Activated CD4-positive, alpha-beta T cell treated with anti-CD3 and anti-CD28 coated beads for 24 hours (primary cell): ENCODE measurements at places on chromosomes 7 and 10.

GRCh38 chr10:52465202-52465601 is 151.1 kb downstream of the DKK1 start:
- DNase-seq = no peak

DNA sequence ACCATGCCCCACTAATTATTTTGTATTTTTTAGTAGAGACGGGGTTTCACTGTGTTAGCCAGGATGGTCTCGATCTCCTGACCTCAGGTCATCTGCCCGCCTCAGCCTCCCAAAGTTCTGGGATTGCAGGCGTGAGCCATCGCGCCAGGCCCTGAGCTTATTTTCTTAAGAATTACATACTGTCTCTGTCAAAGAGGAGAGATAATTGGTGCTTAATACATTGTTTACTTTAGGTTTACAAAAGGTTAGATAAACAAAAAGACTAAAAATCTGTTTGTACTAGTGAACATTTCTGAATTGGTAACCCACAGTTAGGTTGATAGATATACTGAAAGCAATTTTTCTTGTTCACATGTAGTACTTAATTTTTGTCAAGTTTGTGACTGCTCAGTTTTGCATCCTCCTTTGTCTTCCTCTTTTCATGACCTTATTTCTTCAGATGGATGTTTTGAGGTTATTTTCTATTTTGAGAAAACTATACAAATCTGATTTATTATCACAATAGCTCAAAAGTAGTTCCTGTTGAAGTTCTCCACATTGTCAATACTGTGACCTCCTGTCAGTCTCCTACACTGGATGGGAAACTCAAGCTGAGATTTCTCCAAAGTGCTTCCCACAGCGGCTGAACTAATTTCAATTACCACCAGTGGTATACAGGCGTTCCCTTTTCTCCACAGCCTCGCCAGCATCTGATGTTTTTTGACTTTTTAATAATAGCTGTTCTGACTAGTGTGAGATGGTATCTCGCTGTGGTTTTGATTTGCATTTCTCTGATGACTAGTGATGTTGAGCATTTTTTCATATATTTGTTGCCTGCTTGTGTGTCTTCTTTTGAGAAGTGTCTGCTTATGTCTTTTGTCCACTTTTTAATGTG is 22.5 kb downstream of the HHEX start:
- DNase-seq = no peak

GRCh38 chr7:150949564-150949963 is 28.6 kb downstream of the KCNH2 start:
- DNase-seq = no peak

DNA sequence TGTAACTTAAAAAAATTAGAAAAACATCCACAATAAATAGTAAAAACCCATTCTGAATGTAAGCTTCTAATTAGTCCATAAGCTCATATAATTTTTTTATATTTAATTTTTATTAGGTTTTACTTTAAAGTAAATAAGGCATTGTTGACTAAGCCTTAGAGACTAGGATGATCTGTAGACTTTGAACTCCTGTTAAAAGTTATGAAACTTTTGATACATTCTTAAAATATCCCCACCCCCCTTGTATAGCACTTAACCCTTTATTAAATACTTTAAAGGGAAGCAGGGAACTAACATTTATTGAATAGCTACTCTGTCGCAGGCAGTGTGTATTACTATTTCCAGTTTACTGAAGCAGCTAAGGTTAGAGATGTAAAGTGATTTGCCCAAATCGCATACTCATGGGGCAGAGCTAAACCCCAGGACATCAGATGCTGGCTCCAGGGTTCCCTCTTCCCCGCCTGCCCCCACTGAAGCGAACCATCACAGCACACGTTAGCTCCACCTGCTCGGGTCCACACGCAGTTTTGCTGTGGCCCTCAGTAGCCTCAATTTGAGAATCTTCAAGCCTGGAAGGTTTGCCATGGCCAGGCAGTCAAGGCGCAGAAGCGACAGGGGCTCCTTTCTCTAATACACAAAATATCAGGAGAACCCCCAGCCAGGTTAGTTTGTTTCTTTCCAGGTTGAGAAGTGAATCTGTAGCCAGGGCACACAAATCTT is 762 bp downstream of the PON1 start:
- DNase-seq = no peak

DNA sequence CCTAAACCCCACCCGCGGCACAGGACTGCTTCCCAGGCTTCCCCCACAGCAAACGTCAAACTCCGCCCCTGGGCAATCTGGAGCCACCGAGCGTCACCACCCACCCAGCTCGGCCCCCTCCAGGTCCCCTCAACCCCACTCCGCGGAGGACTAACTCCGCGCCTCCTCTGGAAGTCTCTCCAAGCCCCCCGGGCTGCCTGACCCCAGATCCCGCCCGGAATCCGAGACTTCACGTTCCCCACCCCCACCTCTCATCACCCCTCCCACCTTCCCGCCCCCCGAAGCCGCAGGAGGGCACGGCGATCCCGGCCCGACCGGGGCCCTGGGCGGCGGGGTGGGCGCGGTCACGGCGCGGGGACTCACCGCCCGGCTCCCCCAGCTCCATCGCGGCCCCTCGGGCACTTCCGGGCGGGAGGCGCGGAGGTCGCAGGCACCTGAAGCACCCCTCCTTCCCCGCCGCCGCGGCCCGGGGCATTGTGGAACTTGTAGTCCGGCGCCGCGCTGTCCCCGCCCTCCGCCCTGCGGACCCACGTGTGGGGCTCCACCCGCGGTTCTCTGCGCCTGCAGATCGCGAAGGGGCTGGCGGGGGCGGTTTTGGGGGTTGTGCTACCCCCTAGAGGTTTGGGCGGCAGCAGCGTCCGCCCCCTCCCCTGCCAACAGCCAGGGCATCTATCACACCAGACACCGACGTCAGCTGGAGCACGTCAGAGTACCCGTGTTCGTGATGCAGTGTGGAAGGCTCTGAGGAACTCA is at the start of gene TMUB1:
TSS of gene TMUB1 (minus strand) at position 423 of the 753 bp plus-strand sequence. CDS start 930 bp downstream, outside the sequence.
- peak; percentile 71 for DNase-seq

DNA sequence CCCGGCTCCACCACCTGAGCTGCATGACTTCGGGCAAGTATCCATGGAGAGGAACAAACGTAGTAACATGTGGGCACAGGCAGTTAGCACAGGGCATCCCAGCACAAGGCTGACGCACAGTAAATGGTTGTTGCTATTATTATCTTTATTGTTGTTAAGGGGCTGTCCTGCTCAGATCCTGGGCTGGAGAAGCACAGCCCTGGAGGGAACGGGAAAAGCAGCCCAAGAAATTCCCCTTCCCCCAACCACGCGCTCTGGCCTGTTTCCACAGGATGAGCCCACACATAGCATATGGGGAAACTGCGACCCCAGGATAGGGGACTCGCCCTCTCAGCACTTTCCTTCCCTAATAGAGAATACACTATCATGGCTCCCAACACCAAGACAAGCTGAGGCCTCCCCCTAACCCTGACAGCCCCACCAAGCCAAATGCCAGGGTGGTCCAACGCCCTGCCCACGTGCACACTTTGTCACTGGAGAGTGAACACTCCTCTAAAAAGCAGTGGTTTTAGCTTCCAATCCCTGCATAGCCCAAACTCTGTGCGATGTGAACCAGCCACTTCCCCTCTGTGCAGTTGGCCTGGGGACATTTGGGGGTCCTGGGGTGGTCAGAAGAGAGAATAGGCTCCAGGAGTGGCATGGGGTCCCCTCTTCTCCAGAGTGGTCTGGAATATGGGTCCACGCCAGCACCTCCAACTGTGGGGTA is 11.0 kb downstream of the PSD start:
- DNase-seq = no peak

DNA sequence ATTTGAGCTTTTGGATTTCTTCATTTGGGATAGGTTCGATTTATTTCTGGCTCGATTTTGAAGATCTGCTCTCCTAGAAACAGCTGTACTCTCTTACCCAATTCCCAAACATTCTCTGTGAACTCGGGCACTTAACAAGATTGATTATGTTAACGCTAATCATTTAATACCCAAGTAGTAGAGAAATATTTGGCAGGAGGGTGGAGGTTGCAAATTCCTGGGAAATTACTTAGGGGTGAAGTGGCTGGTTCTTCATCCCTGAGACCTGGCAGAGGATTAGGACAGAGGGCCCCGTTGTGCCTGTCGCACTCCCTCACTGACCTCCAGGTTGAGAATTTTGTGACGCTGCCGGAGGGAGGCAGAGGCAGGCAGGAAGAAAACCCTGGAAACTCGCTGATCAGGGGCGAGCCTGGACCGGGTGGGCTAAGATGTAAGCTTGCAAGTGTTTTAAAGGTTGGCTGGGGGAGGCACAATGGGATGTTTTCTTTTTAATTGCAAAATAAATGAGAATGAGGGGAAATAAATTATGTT is 182.6 kb downstream of the TCF7L2 start:
- no peak for DNase-seq

GRCh38 chr7:143924851-143925250 is 10.2 kb upstream of the OR2F2 start:
- no peak for DNase-seq

- no peak for DNase-seq
Observed at GRCh38 chr7:19113855-19114550, 3.4 kb downstream of the TWIST1 start.

GRCh38 chr7:104820836-104821535 is 193.0 kb upstream of the KMT2E start:
- DNase-seq = no peak

- DNase-seq = no peak
Observed at GRCh38 chr7:100965045-100965722, 4.2 kb upstream of the MUC12 start.

DNA sequence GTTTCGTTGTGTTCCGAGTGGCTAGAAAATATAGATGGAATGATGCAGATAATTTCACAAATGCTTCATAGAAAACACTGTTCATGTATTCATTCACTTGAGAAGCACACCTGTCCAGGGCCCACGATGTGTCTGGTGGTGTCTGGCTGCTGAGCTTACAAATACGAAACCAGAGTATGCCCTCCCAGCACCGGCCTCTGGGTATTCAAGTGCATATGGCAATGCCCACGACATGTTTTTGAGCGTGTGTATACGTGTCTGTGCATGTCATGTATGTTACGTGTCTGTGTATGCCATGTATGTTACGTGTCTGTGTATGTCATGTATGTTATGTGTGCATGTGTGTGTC is 37.9 kb downstream of the IL2RA start:
- DNase-seq = no peak

GRCh38 chr7:70456719-70457118 is 675.2 kb upstream of the GALNT17 start:
- DNase-seq = no peak

DNA sequence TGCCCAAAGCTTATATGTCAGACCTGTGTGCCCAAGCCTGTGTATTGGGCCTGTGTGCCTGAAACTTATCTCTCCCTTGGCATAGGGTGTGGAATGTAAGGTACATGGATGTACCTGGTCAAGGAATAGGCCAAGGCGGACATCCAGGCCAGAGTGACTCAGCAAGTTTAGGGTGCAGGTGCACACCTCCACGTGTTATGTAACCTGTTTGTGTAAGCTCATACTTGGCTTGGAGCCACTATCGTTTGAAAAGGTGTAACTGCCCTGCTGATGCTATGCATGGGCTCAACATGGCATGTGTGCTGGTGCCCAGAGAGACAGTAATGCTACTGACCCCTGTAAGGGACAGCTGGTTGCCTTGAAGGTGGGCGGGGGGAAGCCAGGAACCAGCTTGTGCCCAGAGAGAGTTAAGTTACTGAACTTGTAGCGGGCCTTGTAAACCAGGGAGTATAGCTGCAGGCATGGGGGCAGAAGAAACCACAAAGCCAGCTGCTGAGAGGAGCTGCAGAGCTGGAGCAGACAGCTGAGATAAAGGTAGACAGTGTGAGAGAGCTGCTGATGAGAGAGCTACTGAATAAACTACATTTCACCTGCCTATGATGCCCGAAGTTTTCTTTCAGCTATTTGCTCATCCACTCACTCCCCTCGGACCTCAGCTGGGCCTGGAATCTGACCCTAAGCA is 656.4 kb upstream of the ZWINT start:
- DNase-seq = no peak

GRCh38 chr10:43599333-43599732 is 6.9 kb upstream of the ZNF485 start:
- DNase-seq = no peak

- no peak for DNase-seq
Observed at GRCh38 chr7:66727058-66727457, 13.5 kb upstream of the RABGEF1 start.

DNA sequence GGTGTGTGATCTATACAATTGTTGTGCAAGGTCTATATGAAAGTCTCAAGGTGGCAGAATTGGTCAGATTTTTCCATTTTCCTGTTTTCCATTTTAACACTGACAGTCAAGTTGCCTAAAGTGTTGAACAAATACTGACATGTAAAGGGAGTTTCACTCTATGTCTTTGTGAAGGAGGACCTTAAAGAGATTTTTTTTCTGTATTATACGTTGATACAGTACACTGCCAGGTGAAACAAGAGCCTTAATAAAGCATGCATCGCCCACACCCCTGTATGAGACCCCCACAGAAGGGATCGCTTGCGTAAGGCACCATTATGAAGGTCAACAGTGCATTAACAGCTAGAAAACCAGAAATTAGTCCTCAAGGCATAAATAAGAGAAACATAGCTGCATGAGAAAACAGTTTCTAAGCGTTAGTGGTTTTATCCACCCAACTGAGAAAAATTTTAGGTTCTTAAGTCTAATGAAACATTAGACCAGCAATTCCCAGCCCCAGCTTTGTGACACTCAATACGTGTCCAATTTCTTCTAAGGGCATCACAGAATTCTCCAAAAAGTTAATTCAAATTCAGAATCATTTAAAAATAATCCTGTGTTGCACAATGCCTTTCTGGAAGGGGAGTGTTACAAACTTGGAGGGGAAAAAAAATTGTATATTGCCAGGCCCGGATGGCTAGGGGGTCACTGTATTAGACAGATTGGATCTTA is 6.9 kb downstream of the KLF6 start:
- DNase-seq = no peak

- DNase-seq = no peak
Observed at GRCh38 chr7:98982686-98983085, 104.4 kb downstream of the TRRAP start.

- no peak for DNase-seq
Observed at GRCh38 chr10:49500412-49500811, 38.5 kb downstream of the ERCC6 start.

DNA sequence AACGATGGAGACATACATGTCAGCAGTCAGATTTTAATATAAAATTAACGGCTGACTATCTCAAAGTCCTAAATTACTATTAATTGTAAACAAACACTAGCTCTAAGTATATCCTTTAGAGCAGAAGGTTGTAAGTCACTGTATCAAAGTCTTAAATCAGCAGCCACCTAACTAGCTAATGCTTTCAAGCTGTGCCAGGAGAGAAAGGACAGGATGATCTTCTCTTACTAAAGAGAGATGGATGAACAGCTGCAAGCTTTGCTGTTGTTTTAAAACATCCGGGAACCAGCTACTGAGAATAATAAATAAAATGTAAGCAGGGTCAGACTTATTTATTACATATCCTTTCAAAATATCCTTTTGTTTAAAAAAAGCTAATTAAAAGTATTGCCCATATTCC is 24.0 kb upstream of the ABLIM1 start:
- DNase-seq = no peak

GRCh38 chr10:6674291-6674690 is 94.2 kb upstream of the PRKCQ start:
- no peak for DNase-seq

- DNase-seq = no peak
Observed at GRCh38 chr10:2858452-2858851, 208.9 kb upstream of the PFKP start.

GRCh38 chr7:98640375-98640774 is 23.3 kb downstream of the NPTX2 start:
- no peak for DNase-seq

GRCh38 chr7:54831644-54832095 is 72.7 kb upstream of the SEC61G start:
- no peak for DNase-seq
